ENCODE measurements at places on chromosomes 11 and 22. TPM values are rescaled to one million over a fixed set of nuclear protein-coding genes. Genes with fewer than 3 reads are reported as not detected.

- no peak for DNase-seq
Measured at GRCh38 chr22:32584650-32585049, 110.0 kb downstream of the FBXO7 start.

GRCh38 chr22:32080904-32081303 lies 37.8 kb downstream of the SLC5A1 start:
- DNase-seq, result no peak

GRCh38 chr11:38448284-38448683 lies 1850.2 kb upstream of the RAG2 start:
- no peak for DNase-seq

GRCh38 chr11:114058871-114059277 lies 637 bp upstream of the ZBTB16 start:
- no peak for DNase-seq

GRCh38 chr11:845872-846495 lies 3.3 kb downstream of the TSPAN4 start:
- DNase-seq, result no peak

DNA sequence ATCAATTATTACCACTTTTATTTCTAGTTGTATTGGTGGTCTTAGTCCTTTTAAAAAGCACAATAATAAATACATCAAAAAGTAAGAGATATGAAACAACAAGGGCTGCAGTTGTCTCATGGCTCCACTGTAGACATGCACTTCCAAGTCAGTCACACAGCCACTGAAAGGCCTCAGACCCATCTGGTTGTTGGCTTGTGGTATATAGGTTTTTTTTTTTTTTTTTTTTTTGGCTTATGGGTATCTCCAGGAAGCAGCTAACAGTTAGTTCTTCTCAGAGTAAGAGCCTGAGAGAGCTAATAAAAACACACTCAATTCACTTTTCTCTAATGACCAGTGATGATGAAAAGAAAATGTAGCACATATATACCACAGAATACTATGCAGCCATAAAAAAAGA lies 6.0 kb upstream of the OR52E6 start:
- no peak for DNase-seq

- no peak for DNase-seq
Measured at GRCh38 chr11:130347261-130347660, 32.5 kb upstream of the ZBTB44 start.

DNA sequence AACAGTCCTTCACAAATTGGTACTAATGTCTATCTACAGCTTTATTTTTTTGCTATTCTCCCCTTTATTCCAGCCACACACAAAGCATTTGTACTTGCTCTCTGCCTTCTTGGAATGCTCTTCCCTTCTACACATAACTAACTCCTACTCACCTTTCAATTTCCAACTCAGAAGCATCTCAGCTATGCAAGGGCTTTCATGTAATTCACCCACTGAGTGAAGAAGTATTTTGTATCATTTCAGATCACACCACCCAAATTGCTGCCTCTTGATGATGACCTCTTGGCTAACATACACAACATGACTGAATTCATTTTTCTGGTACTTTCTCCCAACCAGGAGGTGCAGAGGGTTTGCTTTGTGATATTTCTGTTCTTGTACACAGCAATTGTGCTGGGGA lies at the start of gene OR4X2:
Gene OR4X2, plus strand, starts transcription at position 301 of the 400 bp plus-strand sequence. Its CDS starts 0 bp downstream, at position 301.
- no peak for DNase-seq

DNA sequence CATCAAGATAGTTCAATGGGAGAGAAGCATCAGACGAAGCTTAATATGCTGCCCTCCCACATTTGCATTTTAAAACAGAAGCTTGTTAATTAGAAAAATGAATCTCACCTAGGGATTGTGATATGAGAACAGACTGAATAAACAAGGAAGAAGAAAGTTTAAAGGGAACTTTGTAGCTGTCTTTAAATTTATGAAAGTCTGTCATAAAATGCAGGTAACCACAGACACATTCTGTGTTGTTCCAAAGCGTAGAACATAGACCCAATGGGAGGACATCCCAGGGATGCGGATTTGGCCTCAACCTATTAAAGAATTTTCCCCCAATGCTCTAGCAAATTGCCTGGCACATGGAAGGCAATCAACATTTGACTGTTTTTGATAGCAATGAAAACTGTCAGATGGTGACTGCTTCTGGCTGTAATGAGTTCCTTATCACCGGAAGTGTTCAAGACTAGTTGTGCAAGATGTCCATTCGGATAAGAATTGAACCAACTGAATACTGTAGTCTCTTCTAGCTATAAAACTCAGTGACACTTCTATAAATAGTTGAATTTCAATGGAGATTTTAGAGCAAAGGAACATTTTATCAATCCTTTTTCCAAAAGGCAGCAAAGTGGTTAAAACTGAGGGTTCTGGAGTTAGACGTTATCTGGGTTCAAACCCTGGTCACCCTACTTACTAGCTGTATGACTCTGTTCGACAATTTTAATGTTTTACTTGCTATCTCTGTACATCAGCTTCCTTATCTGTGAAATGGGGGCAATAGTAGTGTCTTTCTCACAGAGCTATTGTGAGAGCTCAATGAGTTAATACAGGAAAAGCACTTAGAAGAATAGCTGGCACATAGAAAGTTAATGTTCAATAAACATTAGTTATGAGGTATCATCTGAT lies 64.9 kb downstream of the LIF start:
- DNase-seq, result no peak

GRCh38 chr11:57641011-57641807 lies 8.5 kb downstream of the YPEL4 start:
- DNase-seq, result no peak

DNA sequence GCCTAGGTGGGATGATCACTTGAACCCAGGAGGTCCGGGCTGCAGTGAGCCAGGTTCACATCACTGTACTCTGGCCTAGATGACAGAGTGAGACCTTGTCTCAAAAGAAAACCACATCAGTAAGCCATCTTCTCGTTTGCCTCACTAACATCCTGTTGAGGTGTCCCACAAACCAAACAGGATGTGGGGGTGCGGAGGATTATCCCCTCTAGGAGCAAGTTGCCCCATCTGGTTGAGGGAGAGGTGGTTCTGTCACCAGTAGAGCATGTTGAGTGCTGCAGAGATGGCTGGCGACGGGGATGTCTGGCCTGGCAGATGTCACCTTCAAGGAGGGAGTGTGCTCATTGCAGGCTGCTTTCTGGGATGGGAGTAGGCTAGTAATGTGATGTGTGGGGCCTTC lies 72.4 kb downstream of the ZNRF3 start:
- no peak for DNase-seq

GRCh38 chr11:72578991-72579815 lies 95.0 kb downstream of the PDE2A start:
- no peak for DNase-seq

DNA sequence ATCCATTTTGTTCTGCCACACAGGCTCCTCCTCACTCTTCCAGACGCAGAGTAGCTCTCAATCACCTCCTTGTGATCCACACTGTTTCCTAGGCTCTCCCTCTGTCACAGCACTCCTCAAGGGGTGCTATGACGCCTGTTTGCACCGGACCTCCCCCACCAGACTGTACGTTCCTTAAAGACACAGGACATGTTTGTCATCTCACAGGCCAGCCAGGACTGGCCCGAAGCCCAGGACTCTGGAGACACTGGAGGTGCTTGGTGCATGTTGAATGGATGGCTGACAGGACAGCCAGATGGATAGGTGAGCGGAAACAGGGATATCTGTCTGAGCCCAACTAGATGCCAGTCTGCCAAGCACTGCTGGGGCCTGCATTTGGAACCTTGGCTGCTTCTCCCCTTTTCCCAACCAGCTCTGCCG lies 13.6 kb downstream of the PLA2G6 start:
- no peak for DNase-seq

GRCh38 chr22:22759371-22759770 lies 115.0 kb downstream of the GGTLC2 start:
- DNase-seq, result no peak

DNA sequence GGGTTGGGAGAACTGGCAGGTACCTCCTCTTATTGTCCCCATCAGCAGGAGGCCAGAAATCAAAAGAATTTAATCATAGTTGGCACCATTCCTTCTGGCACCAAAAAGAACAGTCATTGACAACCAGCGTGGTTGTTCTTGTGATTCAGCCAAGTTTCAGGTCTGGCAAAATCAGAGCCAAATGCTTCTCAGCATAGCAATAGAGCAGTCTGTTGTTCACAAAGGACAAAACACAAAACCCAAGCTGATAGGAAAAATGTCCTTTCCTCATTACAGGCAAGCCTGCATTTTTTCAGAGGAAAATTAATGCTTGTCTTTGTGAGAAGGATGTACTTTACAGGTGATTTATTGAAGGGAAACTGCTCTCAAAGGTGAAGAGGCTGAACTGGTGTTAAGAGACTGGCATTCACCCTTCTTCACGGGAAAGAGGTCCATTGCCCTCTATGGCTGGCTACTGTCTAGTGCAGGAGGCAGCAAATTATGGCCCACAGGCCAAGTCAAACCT lies 241.8 kb upstream of the ARHGAP42 start:
- no peak for DNase-seq

GRCh38 chr11:96105944-96106343 lies 182.0 kb upstream of the MTMR2 start:
- no peak for DNase-seq

GRCh38 chr11:46335890-46336562 lies 11.2 kb upstream of the DGKZ start:
- DNase-seq, result no peak

DNA sequence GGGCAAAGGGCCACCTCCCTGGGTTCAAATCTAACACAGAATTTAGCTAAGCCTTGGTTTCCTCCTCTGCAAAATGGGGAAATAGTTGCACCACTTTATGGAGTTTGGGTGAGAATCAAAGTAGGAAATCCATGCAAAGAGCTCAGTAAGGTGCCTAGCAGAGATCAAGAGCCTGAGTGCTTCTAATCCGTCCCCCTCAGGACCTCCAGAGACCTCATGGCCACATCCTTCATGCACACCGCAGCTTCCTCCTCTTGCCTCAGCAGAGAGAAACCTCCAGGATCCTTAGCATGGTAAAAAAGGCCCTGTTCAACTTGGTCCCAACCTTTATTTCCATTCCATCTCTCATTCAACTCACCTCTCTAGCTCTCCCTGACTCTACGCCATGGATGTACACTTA lies 37.8 kb upstream of the NAV2 start:
- DNase-seq, result no peak

GRCh38 chr22:29780748-29781676 lies 13.8 kb downstream of the UQCR10 start:
- no peak for DNase-seq

- no peak for DNase-seq
Measured at GRCh38 chr22:42347281-42347824, 76.9 kb upstream of the TCF20 start.

HPX gene
- 3.3 TPM for polyA plus RNA-seq

ELMOD1 gene
- 0.14 TPM for polyA plus RNA-seq

PLEKHA7 gene
- 8.3 TPM for polyA plus RNA-seq

IL18BP gene
- polyA plus RNA-seq, result 14.2 TPM

CUL5 gene
- 11.8 TPM for polyA plus RNA-seq

ACRV1 gene
- 0.08 TPM for polyA plus RNA-seq

C1QTNF5 gene
- 46.7 TPM for polyA plus RNA-seq

TRIM49B gene
- polyA plus RNA-seq, result not detected

TP53I11 gene
- polyA plus RNA-seq, result 35.8 TPM

SOX6 gene
- 1.6 TPM for polyA plus RNA-seq

SPDYC gene
- not detected for polyA plus RNA-seq

SMC1B gene
- not detected for polyA plus RNA-seq

ANO5 gene
- polyA plus RNA-seq, result 2.7 TPM
